ENCODE measurements at places on chromosomes 1 and 21.
A peak's percentile ranks its signal among the peaks of the same experiment; 100 is the strongest.

DNA sequence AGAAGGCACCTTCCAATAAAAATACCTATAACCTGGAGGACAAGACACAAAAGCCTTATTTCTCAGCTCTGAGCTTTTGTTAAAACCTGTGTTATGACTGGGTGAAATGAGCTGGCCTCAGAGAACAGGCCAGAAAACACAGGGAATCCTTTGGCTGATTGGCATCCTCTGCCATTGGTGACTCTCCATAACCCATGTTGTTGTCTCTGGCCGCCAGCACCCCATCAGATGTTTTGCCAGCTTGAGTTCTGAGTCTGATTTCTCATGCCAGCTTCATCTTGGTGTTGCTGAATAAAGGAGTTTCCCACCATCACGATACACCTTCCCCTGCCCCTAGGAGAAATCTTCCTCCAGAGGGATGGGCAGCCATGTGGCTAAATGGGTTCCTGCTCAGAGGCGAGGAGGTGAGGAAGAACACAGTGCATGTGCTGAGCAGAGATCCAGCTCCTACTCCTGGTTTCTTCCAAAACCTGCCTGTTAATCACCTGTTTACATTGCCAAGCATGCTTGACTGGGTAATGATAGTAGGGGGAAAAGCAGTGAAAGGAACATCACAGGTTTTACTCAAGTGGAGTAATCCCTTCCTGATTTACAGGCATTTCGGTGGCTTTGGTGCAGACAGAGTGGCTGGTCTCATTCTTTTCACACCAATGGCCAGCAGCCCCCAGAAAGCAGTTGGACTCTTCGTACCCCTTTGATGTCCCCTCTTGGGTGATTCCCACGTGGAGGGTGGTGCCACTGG lies 109.8 kb downstream of the ROR1 start:
- no peak for DNase-seq

GRCh38 chr1:151837197-151837596 lies 2.4 kb downstream of the C2CD4D start:
- no peak for DNase-seq

DNA sequence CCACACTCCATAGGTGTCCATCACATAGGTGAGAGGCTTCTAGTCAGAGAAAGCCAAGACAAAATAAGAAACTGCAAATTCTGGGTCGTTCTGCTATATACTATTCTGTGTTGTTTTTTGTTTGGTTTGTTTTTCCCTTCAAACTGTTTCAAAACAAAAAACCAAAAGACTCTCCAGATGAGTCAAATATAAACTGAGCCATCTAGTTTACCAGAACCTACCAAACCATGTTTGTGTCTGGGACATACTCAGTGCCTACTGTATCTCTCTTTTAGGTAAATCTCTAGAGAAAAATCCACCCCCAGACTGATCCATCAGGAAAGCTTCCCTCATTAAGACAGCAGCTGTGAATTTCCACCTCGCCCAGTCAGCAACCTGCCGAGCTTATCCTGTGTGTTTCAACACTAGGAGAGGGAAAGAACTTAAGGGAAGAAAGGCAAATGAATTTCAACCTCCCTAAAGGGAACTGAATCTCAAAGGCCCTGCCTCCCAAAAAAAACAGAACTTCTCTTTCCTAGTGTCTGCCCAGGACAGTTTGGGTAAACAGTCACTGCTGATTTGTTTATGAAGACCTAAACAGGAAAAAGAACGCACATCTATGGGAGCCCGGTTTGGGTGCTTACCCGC lies 17.2 kb downstream of the PPT1 start:
- no peak for DNase-seq

DNA sequence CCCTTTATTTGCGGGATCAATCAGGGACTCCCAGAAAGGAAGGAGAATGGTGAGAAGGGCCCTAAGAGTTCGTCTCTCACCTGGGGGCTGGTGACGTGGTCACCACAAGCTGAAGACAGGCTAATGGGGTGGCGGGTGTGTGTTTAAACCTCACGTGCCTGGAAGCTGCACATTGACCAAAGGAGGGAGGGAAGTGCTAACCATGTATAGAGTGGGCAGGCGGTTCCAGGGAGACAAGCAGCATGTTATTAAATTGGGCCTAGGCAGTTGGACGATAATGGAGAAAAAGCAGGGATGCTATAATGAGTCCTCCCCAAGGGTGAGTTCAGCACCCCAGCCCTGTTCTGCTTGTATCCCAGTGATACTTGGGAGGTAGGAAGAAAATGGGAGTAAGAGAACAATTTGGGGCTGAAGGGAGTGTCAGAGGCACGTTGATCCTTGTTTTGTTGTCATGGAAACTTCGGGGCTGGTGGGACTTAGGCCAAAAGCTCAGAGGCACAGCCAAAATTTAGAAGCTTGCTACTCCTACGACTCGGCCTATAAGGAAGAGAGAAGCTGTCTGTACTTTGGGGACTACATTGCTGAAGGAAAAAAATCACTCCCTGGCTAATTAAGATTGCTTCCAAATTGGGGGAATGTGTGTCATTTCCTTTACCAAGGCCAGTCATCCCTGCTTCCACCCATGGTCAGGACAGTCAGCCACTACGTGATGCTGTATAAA lies 33.2 kb upstream of the EPHA8 start:
- no peak for DNase-seq

DNA sequence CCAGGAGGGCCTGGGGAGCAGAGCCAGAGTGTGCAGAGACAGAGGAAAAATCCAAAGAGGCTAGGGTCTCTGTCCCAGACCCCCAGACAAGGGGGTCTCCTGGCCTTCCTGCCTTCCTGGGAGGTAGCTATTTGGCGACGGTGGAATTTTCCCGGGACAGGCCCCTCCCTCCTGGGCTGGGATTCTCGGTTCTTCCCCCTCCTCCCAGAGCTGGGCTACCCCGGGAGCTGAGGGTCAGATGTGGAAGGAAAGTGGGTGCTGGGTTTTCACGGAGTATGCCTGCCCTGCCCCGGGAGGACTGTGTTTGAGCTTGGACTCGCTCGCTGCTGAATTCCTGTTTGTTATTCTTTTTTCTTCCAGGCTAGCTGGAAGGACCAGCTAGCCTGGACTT lies 759 bp downstream of the AMPD2 start:
- DNase-seq = no peak

GRCh38 chr1:236128646-236129178 lies 13.6 kb upstream of the GPR137B start:
- no peak for DNase-seq

DNA sequence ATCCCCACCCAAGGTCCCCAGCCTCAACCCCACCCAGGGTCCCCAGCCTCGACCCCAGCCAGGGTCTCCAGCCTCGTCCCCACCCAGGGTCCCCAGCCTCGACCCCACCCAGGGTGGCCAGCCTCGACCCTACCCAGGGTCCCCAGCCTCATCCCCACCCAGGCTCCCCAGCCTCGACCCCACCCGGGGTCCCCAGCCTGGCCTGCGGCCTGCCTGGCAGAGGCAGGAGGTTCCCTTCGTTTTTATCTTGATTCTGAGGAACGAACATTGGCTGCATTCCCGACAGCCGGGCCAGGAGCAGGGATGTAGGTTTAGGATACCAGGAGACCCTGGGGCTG lies 3.4 kb upstream of the PDE9A start:
- no peak for DNase-seq

GRCh38 chr1:165679282-165680036 lies 18.9 kb downstream of the ALDH9A1 start:
- no peak for DNase-seq

DNA sequence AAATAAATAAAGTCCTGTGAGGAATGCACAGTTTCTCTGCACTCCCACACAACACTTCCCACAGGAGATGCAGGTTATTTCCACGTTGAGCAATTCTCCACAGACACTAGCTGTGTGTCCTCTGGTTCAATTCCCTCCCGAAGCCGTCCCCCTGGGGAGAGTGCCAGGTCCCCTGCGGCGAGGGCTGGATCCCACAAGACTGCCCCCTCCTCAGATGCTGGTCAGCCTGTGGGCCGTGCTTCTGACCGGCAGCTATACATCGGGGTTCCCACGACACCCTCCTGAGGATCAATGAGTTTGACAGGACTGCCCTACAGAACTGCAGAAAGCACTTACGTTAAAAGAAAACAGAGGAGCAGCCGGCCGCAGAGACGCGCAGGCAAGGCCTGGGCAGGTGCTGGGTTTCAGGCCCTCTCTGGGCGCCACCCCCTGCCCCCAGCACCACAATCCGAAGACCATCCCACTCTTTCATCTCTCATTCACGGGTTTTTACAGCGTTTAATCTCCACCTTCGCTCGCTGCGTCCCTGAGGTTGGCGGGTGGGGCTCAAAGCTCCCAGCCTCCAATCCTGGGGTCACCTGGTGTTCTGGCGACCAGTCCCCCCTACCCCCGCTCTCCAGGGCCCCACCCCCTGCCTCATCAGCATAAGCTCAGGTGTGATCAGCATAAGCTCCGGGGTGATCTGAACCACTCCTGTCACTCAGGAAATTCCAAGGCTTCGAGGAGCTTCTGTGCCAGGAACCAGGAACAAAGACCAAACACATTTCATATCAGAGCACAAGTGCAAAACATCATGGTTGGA lies 9.3 kb downstream of the SLC35E2B start:
- DNase-seq = no peak

GRCh38 chr1:186374303-186375151 lies 526 bp downstream of the TPR start:
- peak; percentile 68 for DNase-seq

GRCh38 chr1:47651311-47652089 lies 213.7 kb downstream of the FOXD2 start:
- no peak for DNase-seq

- DNase-seq = peak; percentile 58
These were observed 4.9 kb upstream of the ATXN7L2 start for GRCh38 chr1:109478806-109479205.

GRCh38 chr1:234307726-234308125 lies 65.5 kb upstream of the COA6 start:
- DNase-seq = no peak

DNA sequence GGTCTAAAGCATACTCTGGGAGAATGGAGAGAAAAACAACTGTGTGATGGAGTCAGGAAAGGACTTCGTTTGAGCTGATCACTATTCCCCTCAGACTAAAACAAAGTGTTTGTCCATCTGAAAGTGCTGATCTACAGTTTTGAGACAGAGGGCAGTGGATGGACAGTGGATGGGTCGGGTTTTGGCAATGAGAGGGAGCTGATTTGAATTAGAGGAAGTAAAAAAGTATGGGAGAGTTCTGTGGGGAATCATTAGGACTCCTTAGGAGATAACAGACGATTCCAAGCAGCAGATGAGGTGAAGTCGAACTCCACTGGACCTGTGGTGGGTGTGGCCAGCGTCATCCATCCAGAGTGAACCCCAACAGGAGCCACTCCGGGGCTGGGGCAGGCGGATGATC lies 62.3 kb downstream of the PTGS2 start:
- no peak for DNase-seq

DNA sequence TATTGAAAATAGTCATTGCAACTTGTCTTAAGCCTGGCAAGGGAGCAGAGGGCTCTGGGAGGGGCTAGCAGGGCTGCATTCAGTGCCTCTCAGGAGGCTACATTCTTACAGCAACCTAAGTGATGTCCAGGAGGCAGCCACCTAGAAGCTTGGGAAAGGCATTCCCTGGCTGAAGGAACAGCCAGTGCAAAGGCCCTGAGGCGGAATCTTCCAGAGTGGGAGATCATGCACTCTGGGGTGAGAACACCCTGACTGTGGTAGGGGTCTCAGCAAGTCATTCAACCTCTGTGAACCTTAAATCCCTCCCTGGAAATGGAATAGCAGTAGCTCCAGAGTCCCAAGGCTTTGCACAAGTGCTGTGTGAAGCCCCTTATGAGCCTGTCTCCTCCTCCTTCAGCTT lies 84.1 kb downstream of the TAS1R2 start:
- DNase-seq = no peak

- no peak for DNase-seq
These were observed 22.8 kb upstream of the CSF1 start for GRCh38 chr1:109887884-109888283.

DNA sequence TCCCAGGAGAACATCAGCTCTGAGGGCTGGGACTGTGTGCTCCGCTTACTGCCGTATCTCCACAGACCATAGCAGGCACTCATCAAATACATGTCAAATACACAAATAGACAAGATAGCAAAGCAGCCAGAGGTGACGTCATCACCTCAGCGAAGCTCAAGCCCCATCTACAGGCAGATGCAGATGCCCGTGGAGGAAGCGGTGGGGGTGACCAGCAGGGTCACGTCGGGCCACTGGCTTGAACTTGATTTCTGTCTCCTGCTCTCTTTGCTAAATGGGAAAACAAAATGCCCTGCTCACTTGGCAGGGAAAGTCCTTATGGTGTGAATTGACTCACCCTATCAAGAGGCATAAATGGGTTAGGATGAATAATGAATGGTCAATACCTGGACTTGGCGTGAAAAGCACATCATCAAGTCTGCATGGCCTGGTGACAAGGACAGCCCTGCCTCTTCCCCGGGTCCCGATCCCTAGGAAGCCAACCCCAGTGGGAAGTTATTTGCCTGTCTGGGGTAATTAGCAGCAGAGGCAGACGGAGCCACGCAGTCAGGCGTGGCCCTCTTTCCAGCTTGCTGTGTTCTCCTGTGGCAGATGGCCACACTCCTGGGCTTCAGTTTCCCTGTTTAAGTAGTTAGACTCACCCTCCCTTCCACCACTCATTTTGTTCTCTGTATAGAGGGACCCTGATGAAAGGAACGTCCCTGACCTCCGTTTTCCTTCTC lies 536.0 kb downstream of the NPHP4 start:
- no peak for DNase-seq

GRCh38 chr1:156488566-156489165 lies 11.9 kb downstream of the MEF2D start:
- DNase-seq = no peak

DNA sequence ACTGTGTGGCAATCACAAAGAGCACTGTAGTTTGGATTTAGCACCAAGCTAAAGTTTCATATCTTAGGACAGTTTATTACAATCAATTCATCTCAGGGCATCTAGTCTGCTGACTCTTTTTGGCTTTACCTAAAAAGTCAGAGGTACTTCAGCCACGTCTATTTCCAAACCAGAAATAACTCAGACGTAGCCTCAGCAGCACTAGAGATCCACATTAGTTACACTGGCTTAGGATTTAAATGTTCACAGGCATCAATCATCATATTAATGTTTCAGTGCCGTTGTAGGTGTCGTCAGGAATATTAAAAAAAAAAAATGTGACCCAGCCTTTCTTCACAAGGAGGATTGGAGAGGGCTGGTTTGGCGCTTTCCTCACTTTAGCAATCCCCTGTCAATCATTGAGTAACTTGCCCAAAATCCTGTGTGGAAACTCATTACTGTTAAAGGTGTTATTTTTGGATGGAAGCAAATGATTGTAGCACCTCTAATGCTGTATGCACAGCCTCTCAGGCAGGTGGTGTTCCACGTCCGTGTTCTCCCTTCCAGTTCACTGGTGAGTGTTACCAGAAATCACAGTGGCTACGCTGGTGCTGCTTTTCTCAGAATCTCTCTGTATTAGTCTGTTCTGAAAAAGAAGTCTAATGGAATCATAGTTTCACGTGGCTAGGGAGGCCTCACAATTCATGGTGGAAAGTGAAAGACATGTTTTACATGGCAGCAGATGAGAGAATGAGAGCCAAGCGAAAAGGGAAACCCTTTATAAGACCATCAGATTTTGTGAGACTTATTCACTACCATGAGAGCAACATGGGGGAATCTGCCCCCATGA lies 45.4 kb downstream of the NEK7 start:
- DNase-seq = no peak

All from Karpas-422 (cell line).